ENCODE measurements at places on chromosomes 6 and 20. TPM values are rescaled to one million over a fixed set of nuclear protein-coding genes. Genes with fewer than 3 reads are reported as not detected.

GRCh38 chr20:47099825-47100441, 205.3 kb downstream of the EYA2 start:
- no peak for DNase-seq

GRCh38 chr6:161908872-161909271, 635.0 kb upstream of the AGPAT4 start:
- no peak for DNase-seq

DNA sequence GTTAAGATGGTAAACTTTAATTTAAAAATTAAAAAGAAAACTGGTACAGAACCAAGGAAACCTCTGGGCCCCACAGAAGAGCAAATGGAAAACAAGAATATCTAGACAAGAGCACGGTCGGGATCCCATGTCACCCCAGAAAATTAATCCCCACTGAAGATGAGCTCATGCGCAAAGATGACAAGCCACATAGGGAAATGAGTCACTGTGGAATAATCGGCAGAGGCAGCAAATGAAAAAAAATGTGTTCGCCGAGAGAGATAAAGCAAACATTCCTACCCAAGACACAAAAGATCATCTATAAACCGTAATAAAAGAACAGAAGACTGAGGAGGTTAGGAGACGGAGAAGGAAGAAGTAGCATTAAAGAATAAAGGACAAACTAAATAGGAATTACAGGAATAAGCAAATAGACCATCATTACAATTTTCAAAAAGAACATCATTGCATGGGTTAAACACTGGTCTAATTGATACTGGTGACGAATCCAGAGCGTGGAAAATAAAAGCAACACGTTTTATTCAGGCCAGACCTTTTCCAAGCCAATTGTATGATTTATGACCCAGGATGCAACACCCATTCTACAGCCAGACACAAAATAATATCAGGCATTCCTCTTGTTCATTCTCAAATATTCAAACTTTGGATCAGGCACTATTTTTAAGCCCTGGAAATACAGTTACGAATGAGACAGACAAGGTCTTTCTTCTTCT, 138.0 kb upstream of the ARID1B start:
- no peak for DNase-seq

SNX14 gene
- total RNA-seq, result 125 TPM

ULBP2 gene
- total RNA-seq, result 3.6 TPM

SCRT2 gene
- total RNA-seq, result not detected

GRCh38 chr6:104689551-104690205, 170.0 kb downstream of the HACE1 start:
- peak; percentile 43 for DNase-seq

- no peak for DNase-seq
These were observed 113.7 kb upstream of the DTNBP1 start for GRCh38 chr6:15776458-15776980.

DNA sequence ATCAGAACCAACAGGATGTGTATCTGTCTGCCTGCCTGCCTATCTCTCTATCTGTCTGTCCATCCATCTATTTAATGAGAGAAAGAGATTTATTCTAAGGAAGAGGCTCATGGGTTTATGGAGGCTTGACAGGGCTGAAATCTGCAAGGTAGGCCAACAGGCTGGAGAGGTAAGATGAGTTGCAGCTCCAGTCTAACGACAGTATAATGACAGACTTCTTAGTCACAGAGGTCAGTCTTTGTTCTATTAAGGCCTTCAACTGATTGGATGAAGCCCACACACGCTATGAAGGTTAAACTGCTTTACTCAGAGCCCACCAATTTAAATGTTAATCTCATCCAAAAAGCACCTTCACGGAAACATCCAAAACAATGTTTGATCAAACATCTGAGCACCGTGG, 100.3 kb upstream of the ENPP5 start:
- no peak for DNase-seq

- no peak for DNase-seq
These were observed 402.5 kb upstream of the FKBP1C start for GRCh38 chr6:62808565-62809293.

- DNase-seq, result no peak
These were observed 373.9 kb upstream of the SYNCRIP start for GRCh38 chr6:86016567-86016966.

DNA sequence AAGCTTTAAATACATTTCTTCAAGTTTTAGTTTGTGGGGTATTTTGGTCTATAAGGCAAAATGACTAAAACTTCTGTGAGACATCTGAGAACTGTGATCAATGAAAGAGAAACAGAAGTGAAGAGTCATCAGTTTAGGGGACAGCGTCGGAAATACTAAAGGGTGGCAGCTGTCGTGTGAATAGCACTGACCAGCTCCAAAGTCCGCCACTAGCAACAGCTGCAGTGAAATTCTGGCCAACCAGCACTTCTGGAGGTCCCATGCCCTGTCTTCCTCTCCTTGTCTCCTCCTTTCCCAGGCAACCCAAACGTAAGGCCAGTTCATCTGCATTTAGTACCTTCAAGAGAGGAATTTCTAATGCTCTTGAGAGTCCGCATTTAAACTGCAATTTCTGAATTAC, 87.5 kb downstream of the DACT2 start:
- DNase-seq, result no peak

DNA sequence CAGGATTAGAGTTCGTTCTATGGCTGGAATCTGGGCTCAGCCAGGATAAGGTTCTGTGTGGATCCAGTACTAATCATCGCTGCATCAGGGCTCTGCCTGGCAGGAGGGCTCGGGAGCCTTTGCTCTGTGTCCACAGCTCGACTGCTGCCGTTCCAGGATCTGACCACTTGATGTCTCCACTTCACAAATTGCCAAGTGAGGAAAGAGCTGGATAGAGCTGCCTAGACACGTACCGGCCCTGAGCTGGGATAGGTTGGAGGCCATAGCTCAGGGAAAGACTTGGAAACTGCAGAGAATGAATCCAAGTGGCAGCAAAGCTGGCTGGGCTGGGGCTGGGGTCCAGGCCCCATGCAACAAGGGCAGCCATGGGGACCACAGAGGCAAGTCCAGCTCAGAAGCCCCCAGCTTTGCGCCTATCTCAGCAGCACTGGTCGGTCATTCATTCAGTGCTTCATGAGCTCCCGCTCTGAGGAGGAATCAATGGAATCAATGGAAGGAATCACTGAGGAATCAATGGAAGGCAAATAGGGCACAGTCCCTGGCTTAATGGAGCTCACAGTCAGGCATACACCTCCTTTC, 38.0 kb upstream of the TOP1 start:
- DNase-seq, result peak; percentile 94

AGER gene
- 2.9 TPM for total RNA-seq

TRIM15 gene
- total RNA-seq, result 0.48 TPM

ZSCAN23 gene
- 6.5 TPM for total RNA-seq

DNA sequence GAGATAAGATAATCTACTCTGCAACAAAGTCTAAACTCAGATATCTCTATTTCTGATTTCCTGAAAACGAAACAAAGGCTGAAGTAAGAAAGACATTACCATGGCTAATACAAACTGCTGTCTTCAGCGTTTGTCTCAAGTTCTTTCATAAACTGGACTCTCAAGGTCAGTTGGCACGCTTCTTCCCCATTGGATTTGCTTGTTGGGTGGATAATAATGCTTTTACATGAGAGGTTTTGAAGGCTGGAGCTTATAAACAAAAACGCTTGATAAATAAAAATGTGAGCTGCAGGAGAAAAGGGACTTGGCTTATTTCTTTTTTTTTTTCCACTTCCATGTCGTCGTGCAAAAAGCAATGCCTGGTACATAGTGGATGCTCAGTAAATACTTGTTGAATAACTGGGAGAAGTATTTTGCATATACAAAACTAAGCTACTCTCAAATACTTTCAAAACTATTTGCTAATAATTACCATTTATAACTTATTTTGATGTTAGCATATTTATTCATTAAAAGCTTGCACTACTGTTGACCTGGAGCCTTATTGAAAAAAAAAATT, 65.7 kb upstream of the EEF1A1 start:
- DNase-seq, result peak; percentile 66

DNA sequence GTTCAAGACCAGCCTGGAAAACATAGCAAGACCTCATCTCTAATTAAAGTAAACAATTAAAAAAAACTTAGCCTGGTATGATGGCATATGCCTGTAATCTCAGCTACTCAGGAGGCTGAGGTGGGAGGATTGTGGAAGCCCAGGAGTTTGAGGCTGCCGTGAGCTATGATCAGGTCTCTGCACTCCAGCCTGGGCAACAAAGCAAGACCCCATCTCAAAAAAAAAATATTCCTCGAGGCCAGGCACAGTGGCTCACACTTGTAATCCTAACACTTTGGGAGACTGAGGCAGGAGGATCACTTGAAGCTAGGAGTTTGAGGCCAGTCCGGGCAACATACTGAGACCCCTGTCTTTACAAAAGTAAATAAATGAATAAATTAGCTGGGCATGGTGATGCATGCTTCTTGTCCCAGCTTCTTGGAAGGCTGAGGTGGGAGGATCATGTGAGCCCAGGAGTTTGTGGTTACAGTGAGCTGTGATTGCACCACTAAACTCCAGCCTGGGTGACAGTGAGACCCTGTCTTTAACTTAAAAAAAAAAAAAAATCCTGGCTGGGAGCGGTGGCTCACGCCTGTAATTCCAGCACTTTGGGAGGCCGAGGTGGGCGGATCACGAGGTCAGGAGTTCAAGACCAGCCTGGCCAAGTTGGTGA, 9.3 kb upstream of the C2 start:
- no peak for DNase-seq

DNA sequence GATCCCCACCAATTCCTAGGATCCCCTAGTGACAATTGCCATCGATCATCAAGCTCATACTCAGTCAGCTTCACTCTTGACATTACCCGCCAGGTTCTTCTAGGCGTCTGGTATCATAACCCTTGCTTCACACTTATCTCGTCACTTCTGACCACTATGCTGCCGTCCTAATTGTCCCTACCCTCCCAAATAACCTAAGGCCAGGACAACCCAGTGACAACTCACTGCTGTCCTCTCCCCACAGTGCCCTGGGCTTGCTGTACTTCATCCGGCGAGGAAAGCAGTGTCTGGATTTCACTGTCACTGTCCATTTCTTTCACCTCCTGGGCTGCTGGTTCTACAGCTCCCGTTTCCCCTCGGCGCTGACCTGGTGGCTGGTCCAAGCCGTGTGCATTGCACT, 3.7 kb downstream of the SYS1 start:
- no peak for DNase-seq

SYNDIG1 gene
- total RNA-seq, result 6.3 TPM

KCNK15 gene
- 0.96 TPM for total RNA-seq

- DNase-seq, result no peak
These were observed 706 bp upstream of the NANP start for GRCh38 chr20:25624500-25624939.

AIF1 gene
- 63.6 TPM for total RNA-seq

RNF144B gene
- 13.7 TPM for total RNA-seq

GRCh38 chr20:21355981-21356380, 41.3 kb downstream of the NKX2-4 start:
- no peak for DNase-seq

ISM1 gene
- total RNA-seq, result 6.7 TPM

GRCh38 chr6:52550870-52551269, 26.0 kb downstream of the TRAM2 start:
- DNase-seq, result no peak

ASIP gene
- total RNA-seq, result not detected

ERVFRD-1 gene
- total RNA-seq, result 0.48 TPM

GRCh38 chr6:1609648-1610496, at the start of gene FOXC1:
Gene FOXC1 (plus strand): TSS chr6:1609915. CDS start chr6:1610446, 531 bp downstream.
- peak; percentile 90 for DNase-seq

DNA sequence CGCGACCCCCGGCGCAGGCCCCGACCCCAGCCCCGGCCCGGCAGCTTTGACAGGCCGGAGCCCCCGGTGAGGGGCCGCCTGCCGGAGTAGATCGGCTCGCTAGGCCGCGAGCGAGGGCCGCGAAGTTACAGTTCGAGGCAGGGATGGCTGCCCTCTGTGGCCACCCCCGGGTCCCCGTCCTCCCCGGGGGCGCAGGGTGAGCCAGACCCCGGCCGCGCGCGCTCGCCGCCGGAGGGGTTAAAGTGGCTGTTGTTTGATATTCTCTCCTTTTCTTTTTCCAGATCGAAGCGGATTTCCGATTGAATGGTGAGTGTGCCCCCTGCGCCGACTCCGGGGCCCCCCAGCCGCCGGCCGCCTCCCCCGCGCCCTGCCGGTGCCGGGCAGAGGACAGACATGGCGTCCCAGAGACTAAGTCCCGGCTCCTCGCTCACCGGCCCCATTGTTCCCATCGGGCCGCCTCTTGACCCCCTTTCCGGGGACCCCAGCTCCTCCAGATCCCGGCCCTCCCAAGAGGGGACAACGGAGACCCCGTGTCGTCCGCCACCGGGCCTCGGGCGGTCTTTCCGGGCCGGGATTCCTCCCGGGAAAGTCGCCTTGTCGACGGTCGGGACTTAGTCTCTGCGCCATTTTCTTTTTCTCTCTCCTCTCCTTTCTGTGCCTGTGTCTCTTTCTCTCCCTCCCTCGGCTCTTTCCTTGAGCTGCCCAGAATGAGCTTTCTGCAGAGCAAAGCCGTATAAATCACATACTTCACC, 704 bp downstream of the TOP1 start:
- DNase-seq, result peak; percentile 65

DNA sequence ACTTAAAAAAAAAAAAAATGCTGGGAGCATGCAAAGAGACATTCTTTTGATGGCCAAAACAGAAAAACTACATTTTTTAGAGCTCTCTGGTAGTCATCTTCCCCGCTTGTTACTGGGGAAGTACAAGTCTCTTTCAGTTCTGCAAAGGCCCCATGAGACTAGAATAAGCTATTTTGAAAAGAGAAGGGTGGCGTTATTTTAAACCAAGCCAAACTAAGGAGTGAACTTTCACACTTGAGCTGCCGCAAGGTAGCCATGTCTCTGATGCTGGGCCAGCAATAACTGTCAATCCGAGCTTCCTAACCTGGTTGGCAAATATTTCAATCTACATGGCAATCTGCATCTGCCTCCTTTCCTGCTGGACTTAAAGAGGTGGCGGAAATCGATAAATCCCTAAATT, 96.7 kb downstream of the L3MBTL3 start:
- DNase-seq, result peak; percentile 6

GRCh38 chr6:158634695-158635426, 9.7 kb downstream of the DYNLT1 start:
- no peak for DNase-seq

GRCh38 chr6:90631046-90631445, 44.2 kb upstream of the MAP3K7 start:
- no peak for DNase-seq

THEMIS gene
- total RNA-seq, result 3.1 TPM

SCAF8 gene
- 43.6 TPM for total RNA-seq

DNA sequence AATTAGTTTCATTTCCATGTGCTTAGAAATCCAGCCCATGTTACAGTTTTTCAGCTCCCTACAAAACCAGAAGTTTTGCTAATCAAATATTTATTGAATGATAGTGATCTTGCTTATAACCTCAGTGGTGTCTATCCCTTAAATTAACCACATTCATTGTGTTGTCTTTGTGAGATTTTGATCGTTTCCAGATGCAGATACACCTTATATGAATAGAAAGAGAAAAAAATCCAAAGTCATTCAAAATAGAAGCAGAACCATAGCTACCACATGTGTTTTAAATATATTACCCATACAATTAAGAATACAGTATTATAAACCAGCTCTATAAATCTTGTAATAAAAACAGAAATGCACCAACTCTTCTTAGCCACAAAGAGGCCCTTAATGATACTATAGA, 60.6 kb upstream of the RREB1 start:
- no peak for DNase-seq

EFCAB8 gene
- 0.96 TPM for total RNA-seq
